ENCODE measurements at places on chromosomes 16 and 17.

GRCh38 chr17:65799454-65799853 is 238.0 kb upstream of the AXIN2 start:
- no peak for DNase-seq

DNA sequence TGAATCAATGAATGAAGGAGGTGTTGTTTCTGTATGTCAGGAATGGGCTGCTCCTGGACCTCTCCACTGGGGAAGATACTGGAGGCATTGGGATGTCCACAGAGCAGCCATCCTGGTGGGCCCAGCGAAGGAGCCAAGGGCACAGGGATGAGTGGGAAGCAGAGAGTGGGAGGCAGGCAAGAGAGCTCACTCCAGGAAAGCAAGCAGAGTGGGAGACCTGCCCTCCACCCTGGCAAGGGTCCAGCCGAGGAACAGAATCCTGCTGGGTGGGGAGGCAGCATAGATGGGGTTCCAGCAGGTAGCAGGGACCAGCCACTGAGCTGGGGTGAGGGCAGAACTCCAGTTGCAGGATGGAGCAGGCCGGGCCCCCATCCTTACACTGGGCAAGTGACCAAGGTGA is 71.9 kb upstream of the AMZ2 start:
- no peak for DNase-seq

- no peak for DNase-seq
Measured at GRCh38 chr16:26710450-26710849, 356.3 kb upstream of the C16orf82 start.

GRCh38 chr17:72591289-72592241 is 470.7 kb downstream of the SOX9 start:
- DNase-seq = peak; percentile 45

GRCh38 chr17:79174905-79175856 is 100.6 kb downstream of the ENGASE start:
- peak; percentile 68 for DNase-seq

DNA sequence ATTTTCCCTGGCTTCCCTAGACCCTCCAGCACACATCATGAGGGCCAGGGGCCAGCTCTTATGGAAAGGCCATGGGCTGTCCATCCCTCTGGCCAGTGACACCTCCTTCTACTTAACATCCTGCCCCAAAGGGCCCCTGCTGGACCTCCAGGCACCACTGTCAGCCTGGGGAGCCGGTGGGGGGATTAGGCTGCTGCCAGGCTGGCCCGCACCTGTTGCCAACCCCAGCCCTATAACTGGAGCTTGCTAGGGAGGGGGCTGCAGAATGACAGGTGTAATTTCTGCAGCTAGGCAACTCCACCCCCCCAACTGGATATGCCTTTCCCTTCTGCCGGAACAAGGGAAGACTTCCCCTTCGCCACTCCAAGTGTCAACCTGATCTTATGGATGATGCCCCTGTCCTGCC is 12.5 kb downstream of the RARA start:
- DNase-seq = no peak

DNA sequence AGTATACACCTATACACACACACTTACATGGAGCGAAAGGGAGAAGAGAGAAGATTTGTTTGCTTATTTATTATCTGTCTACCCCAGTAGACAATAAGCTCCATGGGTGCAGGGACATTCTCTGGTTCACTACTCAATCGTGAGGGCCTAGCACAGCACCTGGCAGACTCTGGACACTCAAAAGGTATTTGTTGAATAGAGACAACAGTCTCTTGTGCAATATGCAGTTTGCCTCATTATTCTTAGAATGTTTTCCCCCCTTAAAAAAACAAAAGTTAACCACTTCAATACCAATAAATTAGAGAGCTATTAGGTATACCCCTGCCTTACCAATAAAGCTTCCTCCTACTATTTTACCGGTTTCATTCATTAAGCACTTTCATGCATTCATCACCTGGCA is 2.0 kb downstream of the AKAP10 start:
- DNase-seq = no peak

GRCh38 chr17:77527409-77527808 is 386.6 kb downstream of the SEC14L1 start:
- DNase-seq = no peak

DNA sequence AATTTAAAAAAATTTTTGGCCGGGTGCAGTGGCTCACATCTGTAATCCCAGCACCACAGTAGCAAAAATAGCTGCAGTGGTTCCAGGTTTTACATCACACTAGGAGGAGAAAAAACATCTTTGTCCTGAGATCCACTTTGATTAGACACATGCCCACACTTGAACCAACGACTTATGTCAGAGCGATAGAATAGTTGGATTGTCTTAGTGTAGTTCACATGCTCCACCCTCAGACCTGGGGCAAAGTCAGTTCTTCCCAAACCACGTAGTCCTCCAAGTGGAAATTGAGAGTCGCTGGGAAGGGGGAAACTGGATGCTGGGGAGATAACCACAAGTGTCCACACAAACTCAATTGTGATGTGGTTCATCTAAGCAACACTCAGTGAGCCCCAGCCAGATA is 11.4 kb upstream of the ITGAM start:
- no peak for DNase-seq

- DNase-seq = no peak
Measured at GRCh38 chr16:73000907-73001521, 46.9 kb downstream of the ZFHX3 start.

DNA sequence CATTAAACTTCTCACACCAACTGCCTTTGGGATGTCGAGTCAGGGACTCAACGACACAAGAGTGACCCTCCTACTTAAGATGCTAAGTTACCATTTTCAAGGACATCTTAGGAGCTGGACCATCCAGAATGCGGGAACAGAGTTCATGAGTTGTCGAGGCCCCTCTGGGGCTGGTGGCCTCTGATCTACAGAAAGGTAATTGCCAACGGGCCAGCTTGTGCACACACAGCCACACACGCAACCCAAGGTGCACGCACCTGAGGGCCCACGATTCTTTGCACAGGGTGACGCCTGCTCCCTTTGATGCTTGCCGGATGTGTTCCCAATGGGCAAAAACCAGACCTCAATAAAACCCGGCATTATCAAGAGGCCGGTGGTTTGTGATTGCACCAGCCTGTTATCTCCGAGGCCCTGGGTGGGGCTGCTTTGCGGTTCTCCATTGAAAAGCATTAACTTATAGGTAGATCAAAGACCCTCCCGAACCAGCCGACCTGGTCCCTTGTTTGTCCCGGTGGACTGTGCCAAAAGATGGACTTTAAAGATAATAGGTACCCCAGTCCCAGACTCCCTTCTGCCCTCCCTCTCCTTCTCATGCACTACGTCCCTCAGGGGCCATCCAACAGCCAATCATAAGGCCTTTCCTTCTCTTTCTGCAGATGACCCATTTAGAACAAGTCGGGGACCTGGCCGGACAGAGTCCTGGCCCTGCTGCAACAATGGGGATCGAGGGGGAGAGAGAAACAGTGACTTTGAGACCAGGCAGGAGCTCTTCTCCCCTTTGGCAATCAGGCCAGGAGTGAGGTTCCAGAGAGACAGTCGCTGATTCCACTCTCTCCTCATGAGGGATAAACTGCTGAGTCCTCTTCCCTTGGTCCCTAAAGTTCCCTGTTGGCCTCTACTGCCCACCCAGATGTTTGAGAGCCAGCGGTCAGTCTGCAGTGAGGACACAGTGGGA is 292.5 kb downstream of the SOX9 start:
- DNase-seq = no peak
